ENCODE measurements at places on chromosomes 7 and 10. TPM values are rescaled to one million over a fixed set of nuclear protein-coding genes. Genes with fewer than 3 reads are reported as not detected.
A peak's percentile ranks its signal among the peaks of the same experiment; 100 is the strongest.

- DNase-seq = no peak
These were observed 17.3 kb downstream of the OPALIN start for GRCh38 chr10:96341219-96342182.

DNA sequence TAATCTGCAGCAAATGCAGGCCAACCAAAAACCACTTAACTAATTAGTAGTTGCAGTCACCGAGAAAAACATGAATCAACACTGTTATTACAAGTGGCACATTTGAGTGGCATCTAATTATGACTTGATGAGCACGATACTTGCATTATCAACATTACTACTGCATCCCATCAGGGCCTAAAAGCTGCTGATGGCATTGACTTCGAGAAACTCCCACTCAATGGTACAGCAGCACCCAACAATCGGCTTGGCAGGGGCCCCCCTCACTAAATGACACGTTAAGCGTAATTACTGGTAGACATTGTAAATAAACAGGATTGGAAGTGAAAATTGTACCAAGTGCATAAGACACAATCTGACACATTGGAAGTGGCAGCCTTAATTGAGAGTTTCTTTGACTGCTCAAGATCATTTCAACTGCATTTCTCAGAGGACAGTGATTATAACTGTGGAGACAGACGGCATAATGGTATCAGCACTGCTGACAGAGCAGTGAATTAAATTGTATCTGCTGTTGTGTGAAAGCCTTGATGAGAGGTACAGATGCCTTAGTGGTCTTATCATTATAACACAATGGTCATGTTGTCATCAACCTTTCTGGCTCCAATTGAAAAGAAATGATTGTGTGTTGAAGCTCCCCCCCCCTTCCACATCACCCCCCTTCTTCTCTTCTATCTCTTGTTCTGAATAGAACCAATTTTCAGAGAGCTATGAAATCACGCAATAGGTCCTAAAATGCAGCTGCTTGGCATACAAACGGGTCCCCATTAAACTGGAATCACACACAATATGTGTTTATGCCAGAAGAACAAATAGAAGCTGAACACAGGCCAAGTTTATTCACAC is 43.4 kb downstream of the SHTN1 start:
- no peak for DNase-seq

- DNase-seq = no peak
These were observed 77.4 kb downstream of the DLG5 start for GRCh38 chr10:77849039-77849664.

GRCh38 chr10:100741378-100742075 is 3.9 kb upstream of the PAX2 start:
- DNase-seq = no peak

GRCh38 chr7:151351027-151351426 is 9.4 kb downstream of the NUB1 start:
- no peak for DNase-seq

DNA sequence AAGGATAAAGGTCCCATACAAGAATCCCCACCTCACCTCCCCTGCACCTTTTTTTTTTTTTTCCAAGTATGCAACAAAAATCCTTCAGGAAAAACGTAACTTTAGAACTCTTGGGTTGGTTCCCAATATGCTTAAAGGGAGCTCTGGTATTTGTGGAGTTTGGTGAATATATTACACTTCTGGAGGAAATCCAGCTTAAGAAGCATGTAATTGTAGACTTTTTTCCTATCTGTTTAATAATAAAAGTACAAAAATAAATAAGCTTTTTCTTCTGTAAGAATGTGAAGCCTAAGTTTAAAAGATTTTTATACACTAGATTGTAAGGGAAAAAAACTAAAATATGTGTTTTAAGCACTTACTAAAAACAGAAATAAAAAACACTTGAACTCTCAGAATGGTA is 102.3 kb downstream of the SORBS1 start:
- DNase-seq = no peak

DNA sequence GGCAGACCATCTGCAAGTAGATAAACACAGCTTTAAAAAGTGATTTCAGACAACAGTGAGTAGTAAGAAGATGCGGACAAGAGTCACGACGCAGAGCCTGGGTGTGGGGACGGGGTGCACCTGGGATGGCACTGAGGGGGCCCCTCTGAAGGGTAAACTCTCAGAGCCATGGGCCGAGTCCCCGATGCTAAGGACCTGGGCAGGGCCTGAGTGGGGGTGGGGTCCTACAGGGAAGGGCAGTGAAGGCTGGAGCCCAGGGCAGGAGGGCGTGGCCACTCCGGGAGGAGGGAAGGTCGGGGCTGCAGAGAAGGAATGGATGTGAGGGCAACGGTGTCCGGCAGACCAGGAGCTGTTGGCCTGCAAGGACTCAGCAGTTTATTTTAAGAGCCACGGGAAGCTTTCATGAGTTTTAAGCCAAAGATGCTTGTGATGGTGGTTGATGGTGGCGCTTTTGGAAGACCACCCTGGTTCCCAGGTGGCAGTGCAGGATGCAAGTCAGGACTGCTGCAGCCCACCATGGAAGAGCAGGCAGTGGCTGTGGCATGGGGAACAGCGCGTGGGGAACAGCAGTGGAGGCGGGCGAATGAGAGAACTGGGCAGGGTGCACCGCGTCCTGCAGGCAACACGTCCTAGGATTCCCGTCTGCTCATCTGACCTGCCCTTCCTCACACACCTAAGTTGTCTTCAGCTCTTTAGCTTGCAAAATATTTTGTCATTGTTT is 296.8 kb downstream of the DNAJB6 start:
- no peak for DNase-seq

GRCh38 chr7:97198596-97198995 is 81.1 kb downstream of the SDHAF3 start:
- no peak for DNase-seq

GRCh38 chr7:121515630-121516401 is 119.7 kb upstream of the FAM3C start:
- no peak for DNase-seq

GRCh38 chr10:69426376-69426727 is 9.6 kb upstream of the TACR2 start:
- no peak for DNase-seq

TRAPPC14 gene
- 20.0 TPM for total RNA-seq

DNA sequence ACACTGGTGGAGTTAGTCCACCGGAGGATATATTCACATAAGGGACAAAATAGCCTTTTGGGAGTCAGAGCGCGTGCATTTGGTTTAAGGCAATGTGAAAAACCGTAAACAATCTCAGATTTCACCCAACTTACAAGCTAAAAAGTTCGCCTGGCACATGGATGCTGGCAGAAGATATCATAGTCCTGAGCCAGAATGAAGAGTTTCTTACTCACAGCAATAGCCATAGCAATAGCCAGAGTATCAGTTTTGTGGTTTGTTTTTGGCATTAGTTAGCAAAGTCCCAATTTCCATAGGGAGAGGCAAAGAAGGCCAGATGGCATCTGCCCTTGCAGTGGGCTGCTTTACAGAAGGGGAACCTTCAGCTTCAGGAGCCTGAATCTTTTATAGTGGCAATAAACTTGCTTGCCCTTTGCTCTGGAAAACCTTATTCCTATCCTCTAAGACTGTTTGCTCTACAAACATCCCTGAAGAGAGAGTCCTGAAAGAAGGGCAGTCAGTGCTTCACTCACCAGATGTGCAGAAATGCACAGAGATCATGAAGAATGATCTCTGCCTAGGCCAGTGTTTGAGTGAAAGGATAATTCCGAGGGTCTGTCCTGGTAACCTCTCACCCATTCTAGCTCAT is 28.7 kb upstream of the RSBN1L start:
- no peak for DNase-seq

DNMBP gene
- 48.3 TPM for total RNA-seq

DNA sequence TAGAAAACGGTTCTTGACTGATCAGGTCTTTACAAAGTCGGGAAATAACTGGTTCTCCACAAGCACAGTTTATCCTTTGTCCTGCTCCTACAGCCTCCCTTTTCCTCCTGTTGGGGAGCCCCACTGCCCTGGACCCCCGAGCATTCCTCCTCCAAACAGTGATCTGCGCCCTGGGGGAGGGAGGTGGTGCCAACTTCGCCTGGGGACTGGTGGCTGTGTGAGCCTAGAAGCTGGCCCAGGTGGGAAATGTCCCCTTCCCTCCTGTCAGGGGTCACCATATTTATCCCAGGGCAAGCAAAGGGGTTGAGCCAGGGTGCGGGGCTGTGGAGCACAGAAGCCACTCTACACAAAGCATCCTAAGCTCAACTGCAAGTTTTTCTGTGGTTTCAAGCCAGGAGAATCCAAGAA is 5.2 kb downstream of the HMX3 start:
- no peak for DNase-seq

GRCh38 chr7:124769136-124769535 is 3.5 kb upstream of the GPR37 start:
- DNase-seq = no peak

GRCh38 chr10:69366738-69367137 is 50.0 kb downstream of the TACR2 start:
- DNase-seq = no peak

DNA sequence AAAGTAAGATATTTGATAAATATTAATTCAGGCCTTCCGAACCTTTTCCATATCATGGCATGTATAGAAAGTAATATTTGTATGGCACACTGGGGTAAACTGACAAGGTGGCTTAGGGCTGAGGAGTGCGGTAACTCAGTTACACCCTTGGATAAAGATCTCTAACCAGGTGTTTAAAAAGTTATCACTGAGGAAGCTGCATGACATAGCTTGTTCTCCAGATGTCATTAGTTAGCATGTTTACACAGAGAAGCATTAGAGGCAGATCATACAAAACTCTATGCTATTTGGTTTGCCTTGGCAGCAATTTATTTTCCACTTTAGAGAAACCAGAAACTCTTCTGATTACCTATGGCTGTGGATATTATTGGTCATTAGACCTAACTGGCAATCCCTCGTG is 118.2 kb downstream of the ST7 start:
- no peak for DNase-seq

- DNase-seq = no peak
These were observed 75.8 kb downstream of the LSMEM1 start for GRCh38 chr7:112556633-112557032.

- no peak for DNase-seq
These were observed 847.1 kb upstream of the MBL2 start for GRCh38 chr10:53619671-53620070.

DNA sequence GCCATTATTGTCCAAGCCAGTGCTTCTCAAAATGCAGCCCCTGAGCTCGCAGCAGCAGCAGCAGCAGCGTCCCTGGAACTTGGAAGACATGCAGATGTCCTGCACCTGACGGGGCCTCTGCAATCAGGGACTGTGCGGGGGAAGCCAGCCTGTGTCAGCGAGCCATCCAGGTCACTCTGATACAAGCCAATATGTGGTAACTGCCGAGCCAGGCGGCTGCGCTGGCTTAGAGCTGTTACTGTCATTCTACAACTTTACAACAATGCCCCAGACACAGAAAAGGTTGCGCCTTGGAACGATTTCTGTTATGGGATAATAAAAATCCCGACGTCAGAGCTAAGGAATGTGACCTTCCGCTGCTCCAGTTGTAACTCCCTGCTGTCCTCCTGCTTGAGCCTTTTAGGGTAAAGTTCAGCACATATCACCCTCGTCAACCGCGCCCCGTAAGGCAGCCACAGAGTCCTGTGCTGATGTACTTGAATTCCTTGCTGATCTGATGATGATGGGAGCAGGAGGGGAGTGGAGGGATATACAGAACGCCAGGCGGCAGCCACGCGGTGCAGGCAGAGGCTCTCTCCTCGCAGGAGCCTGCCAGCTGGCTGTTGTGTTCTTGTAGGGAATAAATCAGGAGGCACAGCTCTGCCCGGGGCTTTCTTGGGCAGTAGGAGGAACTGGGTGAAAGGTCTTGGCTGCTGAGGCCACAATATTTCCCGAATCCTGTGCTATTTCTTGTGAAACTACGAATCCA is 20.0 kb upstream of the CRYGN start:
- DNase-seq = peak; percentile 68

- no peak for DNase-seq
These were observed 232.0 kb downstream of the STK31 start for GRCh38 chr7:23942032-23942431.

GRCh38 chr10:73897693-73898092 is 13.2 kb upstream of the PLAU start:
- no peak for DNase-seq

- DNase-seq = no peak
These were observed 269.2 kb downstream of the ZWINT start for GRCh38 chr10:56091872-56092271.

- DNase-seq = no peak
These were observed 38.8 kb downstream of the FIGNL1 start for GRCh38 chr7:50411332-50411731.

GRCh38 chr10:24616536-24616935 is 107.2 kb downstream of the ARHGAP21 start:
- no peak for DNase-seq

NCOA4 gene
- 142 TPM for total RNA-seq

ORC5 gene
- total RNA-seq = 32.3 TPM

DNA sequence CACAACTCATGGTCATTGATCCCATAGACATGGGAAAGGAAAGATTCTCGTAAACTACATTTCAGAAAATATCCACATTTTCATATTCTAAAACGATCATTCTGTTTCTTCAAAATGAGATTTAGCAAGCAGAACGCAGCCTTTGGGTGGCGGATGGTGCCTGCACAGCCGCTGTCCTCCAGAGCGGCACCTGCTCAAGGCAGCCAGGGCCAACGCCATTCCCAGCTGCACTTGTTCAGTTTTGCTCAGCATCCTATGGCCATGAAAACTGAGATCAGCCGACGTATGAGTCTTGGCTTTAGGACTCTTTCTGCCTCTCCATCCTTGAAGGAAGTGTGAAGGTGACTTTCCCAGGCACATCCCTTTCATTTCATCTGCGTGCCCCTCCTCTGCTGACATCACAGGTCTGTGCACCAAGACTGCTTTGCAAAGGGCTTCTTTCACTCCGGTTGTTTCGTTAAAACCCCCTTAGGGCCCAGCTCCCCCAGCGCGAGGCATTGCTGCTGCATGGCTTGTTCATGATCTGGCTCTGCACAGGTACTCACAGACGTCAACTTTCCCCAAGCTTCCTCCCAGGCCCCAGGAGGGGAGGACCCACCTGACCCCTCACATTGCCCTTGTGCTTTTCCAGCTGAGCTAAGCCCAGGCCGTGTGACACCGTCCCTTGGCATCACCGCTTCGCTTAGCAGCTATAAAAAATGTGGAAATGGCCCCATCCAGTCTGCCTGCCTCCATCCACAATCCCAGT is 37.2 kb downstream of the TCERG1L start:
- DNase-seq = no peak

DNA sequence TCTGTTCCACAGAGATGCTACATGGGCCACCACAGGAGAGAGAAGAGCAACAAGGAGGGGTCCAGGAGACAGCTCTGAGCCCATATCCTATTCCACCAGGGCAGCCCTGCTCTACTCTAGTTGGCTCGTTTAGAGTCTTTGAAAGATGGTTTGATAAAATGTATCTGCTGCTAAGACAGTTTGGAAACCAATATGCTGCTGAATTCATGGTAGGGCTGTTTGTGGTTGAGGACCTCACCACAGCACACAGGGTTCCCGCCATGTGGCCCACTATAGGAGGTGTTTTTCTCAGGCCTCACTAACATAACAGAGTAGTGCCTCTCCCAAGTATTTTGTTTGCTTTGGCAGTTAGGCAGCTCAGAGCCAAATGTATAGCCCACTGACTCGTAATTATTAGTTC is 35.8 kb upstream of the ZC3HAV1L start:
- DNase-seq = no peak

NACAD gene
- 7.9 TPM for total RNA-seq

GRCh38 chr10:14438576-14438975 is 107.9 kb upstream of the FRMD4A start:
- DNase-seq = no peak
